Neural progenitor cell (in vitro differentiated cells): ENCODE measurements at places on chromosomes 16 and 17.

DNA sequence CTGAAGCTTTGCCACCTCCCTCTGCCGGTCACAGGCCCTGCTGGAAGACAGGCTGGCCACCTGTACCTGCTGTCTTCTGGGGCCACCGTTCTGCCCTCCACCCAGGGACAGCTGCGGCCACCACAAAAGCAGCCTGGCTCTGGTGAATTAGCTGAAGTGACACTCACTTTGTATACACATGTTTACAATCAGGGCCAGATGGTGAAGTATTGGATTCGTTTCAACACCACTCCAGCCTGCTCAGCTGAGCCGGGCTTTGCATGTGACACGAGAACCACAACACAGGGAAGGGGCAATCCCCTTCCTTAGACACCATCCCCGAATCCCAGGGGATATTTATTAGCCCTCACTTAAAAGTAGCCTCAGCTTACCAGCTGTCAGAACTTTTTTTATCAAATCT lies 191.5 kb upstream of the RPL38 start:
- DNase-seq = no peak

- DNase-seq = no peak
Observed at GRCh38 chr16:10921536-10922327, 20.5 kb downstream of the DEXI start.

DNA sequence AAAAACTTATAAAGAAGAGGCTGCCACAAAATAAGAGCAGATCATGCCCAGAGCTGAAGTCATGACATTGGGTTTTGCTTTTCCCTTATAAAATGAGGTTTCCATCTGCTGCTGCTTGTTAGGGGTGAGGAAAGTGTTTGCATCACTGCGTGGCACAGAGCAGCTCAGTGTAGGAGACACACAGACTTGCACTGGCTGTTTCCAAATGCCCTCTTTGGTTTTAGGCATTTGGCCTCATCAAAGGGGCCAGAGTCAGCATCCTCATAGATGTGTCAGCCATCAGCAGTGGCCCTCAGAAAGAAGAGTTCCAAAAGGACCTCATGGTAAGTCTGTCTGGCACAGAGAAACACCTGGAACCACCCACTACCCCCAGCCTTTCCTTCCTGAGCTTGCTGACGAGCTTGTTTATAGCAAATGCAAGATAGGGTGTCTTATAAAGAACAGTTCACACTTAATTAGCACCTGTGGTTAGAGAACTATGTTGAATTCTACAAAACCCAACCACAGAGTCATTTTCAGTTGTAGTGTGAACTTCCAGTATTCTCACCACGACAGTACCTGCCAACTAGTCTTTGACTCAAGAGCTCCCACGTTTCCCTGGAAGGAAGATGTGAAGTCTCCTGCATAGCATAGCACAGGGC lies 17.0 kb downstream of the VWA3A start:
- DNase-seq = no peak

DNA sequence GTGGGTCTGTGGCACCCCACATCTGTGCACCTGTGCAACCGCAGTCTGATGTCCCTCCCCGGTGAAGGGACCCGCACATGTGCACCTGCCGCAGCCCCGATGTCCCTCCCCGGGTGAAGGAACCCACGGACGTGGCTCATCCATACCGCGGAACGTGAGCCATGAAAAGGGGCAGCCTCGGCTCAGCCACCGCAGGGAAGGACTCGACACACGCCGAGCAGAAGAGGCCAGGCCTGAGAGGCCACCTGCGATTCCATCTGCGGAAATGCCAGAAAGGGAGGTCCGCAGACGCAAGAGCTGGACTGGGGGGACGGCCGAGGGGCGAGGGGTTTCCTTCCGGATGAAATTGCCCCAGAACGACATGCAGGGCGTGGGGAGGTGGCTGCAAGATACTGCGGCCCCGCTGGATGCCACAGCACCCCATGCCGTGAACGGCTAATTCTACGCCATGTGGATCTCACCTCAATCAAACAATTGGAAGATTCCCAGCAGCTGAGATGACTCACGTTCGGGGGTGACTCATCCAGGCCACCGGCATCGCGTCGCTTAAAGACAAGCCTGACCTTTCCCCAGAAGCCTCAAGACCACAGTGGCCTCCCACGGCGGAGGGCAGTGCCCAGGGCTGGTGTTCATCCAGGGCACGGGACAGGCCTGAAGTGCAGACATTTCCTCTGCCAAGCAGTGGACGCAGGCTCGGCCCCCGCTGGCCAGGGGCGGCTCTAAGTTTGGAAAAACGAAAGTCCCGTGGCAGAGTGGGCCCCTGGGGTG lies 21.0 kb downstream of the SOX8 start:
- no peak for DNase-seq

DNA sequence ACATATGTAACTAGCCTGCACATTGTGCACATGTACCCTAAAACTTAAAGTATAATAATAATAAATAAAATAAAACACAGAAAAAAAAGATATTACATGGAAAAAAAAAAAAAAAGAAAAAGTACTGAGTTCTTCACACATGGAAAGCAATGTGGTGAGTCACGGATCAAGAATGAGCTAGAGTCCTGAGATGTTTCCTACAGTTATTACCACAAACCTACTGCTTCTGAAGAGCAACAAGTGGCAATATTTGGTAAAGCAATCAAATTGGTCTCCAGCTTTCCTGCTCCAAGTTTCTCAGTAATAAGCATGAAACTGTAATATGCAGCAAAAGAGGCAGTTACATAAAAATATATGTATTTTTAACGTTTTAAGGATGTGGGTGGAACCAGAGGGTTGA lies 223.3 kb upstream of the SALL1 start:
- no peak for DNase-seq

- DNase-seq = peak; percentile 28
Observed at GRCh38 chr17:42009170-42009569, 8.1 kb downstream of the DNAJC7 start.

DNA sequence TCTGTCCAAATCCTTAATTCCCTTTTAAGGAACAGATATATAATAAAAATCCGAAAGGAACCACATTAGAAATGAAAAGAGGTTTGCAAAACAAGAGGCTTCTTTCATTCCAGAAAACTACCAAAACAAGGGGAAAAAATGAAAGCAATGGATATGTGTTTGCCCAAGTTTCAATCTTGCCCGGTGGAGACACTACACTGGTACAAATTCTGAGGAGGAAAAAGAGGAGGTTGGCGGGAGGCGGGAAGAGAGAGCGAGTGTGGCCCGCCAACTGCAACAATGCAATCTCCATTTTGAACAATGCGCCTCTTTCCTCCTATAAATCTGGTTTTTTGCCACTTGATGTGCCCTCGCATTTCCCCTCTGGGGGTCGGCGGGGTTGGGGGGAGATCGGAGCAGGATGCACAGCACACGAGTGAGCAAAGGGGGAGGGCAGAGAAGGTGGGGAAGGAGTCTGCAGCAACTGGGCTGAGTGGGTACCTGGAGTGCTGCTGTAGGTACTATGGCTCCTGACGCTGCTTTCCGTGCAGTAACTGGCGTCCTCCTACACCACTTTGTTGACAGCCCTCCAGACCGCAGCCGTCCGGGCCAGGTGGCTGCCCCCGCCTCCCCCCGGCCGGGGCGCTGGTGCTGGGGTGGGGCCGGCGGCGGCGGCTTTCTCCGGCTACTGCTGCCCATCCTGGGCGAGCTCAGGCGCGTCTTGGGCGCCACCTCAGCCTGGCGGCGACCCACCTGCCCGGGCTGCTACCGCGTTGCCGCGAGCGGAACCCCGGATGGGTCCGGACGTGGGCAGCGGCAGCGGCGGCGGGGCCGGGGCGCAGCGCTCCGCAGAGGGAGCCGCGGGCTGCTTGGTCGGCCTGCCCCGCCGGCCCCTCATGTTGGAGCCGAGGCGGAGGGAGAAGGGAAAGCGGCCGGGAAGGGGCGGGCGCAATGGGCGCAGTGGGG lies 93.8 kb upstream of the PLEKHM1 start:
- peak; percentile 75 for DNase-seq

- no peak for DNase-seq
Observed at GRCh38 chr17:40218006-40218739, 931 bp upstream of the WIPF2 start.

DNA sequence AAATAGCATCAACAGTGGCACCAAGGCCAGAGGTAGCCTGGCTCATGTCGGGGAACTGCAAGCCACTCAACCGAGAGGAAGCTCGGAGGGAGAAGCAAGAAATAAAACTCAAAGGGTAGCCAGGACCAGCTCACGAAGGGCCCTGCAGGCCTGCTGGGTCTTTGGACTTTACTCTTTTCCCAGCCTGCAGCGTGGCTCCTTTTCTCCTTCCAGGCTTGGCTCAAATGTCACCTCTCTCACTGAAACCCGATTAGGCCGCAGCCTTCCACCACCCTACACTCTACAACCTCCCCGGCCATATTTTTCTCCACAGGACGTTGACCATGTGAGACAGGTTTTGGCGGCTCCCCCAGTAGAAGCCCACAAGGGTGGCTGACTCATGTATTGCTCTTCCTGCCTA lies 38.1 kb downstream of the CALB2 start:
- no peak for DNase-seq

DNA sequence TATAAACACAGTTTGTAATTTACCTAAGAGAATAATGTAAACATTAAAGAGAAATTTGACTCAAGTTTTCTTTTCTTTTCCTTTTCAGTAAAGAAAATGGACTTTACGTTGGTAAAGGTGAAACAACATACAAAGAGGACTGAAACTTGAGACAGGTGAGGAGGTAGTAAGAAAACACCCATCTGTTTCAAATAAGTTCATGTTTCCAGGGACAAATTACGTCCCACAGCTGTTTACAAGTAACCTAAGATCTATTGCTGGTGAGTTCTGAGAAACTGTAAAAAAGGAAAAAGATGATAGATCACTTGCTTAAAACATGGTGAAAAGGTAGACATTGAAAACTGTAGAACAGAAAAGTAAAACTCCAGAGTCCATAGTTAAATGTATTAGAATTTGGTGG lies 4.8 kb upstream of the ABCA5 start:
- no peak for DNase-seq

DNA sequence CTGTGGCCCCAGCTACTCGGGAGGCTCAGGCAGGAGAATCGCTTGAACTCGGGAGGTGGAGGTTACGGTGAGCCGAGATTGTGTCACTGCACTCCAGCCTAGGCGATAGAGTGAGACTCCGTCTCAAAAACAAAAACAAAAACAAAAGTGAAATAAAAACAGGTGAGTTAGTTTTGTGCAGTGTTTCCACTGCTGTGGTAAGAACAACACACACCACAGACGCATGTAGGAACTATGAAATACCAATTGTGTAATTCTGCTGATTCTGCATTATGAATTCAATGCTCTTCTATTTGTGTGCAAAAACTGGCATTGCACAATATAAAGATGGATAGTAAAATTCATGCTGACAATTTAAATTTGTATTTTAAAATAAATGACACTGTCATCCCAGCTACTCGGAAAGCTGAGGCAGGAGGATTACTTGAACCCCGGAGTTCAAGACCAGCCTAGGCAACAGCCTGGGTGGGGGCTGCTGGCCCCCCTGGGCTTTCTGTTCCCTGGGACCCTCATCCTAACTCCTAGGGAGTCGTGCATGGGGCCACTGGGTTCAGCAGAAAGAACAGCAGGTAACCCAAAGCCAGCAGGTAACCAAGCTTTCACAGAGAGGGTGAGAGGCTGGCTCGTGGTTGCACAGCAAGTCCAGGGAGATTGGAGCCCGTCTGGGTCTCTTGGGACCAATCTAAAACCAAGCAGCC lies 10.6 kb upstream of the RHBDF2 start:
- DNase-seq = no peak

GRCh38 chr17:30196504-30196903 lies 39.0 kb downstream of the SLC6A4 start:
- no peak for DNase-seq

DNA sequence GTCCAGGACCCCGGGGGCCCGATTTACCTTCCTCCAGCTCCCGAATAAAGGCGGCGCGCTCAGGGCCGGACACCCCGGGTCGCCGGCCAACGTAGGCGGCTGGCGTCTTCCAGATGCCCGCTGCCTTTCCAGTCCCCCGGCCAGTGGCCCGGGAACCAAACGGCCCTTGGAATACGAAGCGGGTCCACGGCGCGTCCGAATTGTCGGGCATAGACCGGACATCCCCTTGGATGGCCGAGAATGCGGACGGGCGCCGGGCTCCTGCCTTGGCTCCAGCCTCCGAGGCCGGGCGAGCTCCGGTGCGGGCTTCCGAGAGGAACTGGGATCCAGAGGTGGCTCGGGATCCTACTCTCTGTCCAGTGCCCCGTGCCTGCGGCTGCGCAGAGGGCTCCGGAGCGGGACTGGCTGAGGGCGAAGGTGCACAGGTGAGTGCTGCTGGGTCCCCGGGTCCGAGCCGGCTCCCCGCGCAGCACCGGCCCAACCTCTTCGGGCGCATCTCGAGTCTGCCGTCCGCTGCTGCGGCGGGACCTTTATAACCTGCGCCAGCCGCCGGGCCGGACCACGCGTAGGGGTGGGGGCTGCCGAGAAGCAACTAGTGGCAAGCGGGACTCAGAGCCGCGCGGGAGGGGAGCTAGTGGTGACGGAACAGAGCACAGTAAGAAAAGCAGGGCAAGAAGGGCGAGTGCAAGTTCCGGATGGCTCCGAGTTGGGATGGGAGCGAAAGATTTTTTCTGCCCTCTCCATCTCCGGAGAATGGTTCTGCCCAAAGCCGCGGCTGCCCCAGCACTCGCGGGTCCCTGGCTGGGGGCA lies at the start of gene HAP1:
Gene HAP1, minus strand, starts transcription at position 505 of the 810 bp plus-strand sequence. Its CDS starts 9 bp downstream, at position 496.
- DNase-seq = peak; percentile 79
